ENCODE measurements at places on chromosomes 5 and 9. TPM values are rescaled to one million over a fixed set of nuclear protein-coding genes. Genes with fewer than 3 reads are reported as not detected.

Gene SPATA31E1
- total RNA-seq = not detected

Gene INSL4
- total RNA-seq = not detected

Gene KIF12
- 212 TPM for total RNA-seq

DNA sequence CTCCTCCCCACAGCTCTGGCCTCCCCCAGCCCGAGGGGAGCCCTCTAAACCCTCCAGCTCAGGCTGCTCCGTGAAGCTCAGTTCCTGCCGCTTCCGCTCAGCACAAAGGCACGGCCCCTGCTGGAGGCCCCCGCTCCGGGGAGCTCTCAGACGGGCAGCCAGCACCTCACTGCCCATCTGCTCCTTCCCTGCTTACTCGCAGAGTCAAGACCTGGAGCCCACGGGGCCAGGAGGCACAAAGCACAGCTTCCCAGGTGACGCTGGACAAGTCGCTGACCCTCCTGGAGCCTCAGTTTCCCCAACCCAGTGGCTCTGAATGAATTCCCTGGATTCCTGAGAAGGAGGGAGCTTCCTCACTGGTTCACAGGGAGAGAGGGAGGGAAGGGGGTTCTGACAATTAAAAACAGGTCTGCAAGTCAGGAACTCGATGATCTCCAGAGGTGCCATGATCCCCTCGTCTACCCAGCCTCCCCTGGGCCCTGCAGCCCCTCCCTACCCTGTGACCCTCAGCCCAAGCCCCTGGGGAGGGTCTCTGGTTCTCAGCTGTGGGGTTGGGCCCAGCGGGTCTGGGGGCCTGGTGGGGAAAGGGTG, 36.2 kb downstream of the VAV2 start:
- no peak for DNase-seq

GRCh38 chr9:69180670-69181069, 6.6 kb downstream of the TJP2 start:
- DNase-seq = peak; percentile 79

GRCh38 chr9:20618361-20618802, 3.9 kb downstream of the MLLT3 start:
- peak; percentile 56 for DNase-seq

Gene KLF4
- 21.8 TPM for total RNA-seq

DNA sequence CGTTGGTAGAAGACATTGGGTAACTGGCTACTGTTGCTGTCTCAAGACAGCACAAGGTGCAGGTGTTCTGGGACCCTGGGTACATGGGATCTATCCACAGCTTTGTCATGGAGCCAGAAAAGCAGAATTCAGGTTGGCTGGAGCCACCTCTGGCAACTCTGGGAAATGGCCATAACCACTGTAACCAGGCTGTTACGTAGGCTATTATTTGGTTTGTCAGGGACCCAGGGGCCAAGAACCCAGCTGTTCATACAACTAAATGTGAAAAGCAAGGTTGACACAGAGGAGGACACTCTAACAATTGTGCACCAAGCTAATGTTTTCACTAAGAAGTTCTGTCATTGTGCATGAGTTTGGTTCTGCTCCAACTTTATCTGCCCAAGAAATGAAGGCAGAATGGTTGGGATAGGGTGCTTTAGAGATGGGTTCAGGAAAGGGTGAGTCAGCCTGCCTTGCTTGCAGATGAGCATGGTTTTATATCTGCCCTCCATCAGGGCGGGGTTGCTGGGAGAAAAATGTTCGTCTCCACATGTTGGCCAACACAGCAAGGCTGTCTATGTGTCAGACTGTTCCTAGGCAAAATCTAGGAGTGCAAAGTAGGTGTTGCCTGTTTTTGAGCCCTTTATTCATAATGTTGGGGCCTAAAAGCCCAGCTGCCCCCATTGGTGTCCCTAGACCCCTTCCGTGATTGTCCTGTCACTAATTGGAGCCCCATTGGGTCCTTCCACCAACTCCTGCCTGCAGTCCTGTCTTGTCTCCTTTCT, 131.3 kb upstream of the DAP start:
- no peak for DNase-seq

DNA sequence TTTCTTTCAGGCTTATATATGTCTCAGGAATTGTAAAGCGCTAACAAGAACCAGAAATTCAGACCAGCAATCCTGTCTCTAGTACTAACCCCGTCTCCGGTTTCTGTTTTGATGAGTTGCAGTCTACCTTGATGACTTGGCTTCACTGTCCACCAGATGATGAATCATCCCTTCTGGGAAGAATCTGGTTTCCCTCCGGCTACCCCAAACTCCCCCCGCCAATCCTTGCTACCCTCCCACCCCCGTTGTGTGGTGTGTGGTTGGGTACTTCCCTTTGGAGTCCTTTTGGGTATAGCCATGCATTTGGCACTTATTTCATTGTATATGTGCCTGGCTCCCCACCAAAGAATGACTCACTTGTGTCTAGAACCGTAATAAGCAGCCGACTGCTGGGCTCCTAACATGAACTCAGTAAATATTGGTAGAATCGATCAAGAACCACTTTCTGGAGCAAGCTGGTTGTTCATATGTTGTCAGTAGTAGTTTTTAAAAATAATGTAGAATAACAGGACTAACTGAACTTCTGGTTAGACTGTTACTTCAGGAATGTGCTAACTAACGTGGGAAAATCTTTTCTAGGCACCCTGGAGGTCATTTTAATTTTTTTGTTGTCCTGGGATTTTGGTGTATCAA, 8.3 kb upstream of the TGFBI start:
- DNase-seq = peak; percentile 50

Gene LEAP2
- total RNA-seq = 42.4 TPM

- DNase-seq = no peak
These were observed at the start of gene CSF2 for GRCh38 chr5:132073231-132074013. Gene CSF2, plus strand, starts transcription at chr5:132073789. Its CDS starts 35 bp downstream, at chr5:132073824.

DNA sequence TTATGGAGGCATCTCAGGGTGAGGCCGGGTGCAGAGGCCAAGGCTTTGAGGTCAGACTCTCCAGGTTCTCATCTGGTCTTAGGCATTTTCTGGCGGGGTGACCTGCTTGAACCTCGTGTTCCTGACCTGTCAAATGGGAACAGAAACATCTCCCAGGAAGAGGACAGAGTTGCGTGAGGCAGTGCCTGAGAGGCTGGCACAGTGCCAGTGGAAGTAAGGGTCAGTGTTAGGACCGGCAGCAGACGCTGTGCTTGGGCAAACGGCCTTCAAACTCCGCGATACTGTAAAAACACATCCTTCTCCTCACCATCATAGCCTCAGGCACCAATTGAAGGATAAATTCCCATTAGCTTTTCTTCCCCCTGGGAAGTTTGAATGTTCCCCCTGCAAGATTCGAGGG, 55.6 kb upstream of the FCN2 start:
- no peak for DNase-seq

GRCh38 chr9:27371382-27371781, 74.4 kb upstream of the EQTN start:
- peak; percentile 75 for DNase-seq

Gene ALDOB
- 265 TPM for total RNA-seq

DNA sequence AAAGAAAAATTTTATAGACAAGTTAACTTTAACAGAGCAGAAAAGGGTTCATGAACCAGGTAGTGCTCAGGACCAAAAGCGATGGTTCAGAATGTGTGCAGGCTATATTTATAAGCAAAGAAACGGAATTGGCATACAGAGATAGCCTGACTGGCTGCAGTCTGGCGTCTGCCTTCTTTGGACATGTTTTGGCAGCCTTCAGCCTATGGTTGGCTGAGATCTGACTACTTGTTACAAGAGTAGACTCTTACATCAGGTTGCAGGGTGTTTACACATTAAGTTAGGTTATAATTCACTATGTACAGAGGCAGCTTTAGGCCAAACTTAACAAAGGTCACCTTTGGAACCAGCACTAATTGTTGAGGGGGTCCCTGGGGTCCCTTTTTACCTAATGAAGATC, 7.0 kb downstream of the NOP16 start:
- DNase-seq = no peak

DNA sequence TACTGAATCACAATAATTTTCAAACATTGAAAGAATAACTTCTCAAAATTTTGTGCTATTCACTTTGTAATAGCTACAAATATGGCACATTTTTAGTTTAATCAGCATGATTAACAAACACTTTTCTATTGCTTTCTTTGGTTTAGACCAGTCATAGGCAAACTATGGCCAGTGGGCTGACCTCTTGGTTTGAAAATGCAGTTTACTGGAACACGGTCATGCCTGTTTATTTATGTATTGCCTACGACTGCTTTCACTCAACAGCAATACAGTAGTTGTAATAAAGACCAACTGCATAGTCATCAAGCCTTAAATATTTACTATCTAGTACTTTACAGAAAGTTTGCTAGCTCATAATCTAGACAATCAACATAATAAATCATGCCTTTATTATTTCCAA, 810.8 kb downstream of the TLE1 start:
- no peak for DNase-seq

Data from mucosa of gallbladder (tissue), 1 donor.